ENCODE measurements at places on chromosomes 4 and X.

DNA sequence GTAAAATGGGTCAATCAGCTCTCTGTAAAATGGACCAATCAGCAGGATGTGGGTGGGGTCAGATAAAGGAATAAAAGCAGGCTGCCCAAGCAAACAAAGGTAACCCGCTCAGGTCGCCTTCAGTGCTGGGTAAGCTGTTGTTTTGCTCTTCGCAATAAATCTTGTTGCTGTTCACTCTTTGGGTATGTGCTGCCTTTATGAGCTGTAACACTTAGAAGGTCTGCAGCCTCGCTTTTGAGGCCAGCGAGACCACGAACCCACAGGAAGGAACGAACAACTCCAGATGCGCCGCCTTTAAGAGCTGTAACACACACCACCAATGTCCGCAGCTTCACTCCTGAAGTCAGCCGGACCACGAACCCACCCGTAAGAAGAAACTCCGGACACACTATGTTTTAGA is 11.5 kb upstream of the CAMK2D start:
- DNase-seq, result no peak

DNA sequence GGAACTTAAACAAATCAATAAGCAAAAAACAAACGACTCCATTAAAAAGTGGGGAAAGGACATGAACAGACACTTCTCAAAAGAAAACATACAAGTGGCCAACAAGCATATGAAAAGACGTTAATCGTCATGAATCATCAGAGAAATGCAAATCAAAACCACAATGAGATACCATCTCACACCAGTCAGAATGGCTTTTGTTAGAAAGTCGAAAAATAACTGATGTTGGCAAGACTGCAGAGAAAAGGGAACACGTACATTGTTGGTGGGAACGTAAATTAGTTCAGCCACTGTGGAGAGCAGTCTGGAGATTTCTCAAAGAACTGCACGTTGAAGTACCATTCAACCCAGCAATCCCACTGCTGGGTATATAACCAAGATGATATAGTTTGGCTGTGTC is 23.7 kb downstream of the NEUROG2 start:
- no peak for DNase-seq

DNA sequence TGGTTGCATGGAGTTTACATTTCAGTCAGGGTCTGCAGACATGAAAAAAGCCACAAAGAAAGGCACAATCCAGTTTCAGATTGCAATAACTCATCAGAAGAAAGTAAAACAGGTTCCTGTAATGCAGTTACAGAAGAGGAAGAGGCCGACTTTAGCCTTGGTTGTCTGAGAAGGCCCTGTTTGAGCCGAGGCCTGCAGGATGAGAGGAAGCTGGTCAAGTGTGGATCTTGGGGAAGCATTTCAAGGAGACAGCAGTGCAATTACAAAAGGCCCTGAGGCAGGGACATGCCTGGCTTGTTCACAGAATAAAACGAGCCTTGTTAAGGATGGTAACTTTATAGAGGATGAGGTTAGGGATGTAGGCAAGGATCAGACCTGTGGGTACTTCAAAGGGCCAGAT is 62.4 kb downstream of the AFF2 start:
- no peak for DNase-seq

DNA sequence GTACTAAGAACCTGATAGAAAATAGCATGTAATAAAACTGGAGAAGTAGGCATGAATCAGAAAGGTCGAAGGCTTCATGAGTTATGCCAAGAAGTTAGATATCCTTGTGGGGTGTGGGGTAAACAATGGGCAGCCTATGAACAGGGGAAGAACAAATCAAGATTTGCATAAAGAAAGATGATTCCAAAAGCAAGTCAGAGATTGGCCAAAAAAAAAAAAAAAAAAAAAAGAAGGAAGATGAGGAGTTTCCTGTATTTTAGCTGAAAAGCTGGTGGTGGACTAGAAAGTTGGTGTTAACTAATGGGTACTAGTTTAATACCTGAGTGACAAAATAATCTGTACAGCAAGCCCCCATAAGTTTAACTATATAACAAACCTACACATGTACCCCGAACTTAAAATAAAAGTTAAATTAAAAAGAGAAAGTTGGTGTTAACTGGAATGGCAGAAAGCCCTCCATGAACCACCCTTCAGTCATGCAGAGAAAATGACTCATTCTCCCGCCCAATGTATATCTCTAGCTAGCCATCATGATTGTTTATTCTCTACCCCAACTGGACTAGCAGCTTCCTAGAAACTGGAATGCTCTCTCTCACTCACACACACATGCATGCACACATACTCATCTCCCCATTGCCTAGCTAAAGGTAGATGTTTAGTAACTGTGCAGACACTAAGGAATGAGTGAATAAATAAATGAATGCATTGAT is 41.7 kb downstream of the ATP11C start:
- DNase-seq, result peak; percentile 3

GRCh38 chr4:169987327-169988228 is 38.6 kb downstream of the MFAP3L start:
- DNase-seq, result no peak

DNA sequence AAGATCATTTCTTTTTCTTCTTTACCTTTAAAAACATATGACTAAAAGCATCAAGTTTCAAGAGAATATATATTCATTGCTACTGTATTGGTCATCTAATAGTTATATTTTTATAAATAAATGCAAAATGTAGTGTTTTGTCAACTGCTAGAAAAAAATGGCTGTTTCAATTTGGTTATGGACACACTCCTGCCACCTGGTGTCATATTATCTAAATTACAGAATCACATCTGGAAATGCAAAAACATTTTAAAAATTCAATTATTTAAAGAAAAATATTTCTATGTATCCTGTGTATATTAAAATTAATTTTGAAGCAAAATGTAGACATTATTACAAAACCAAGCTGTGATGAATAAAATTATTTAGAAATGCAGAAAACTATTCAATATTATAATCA is 329.4 kb upstream of the PCDH18 start:
- DNase-seq, result peak; percentile 1

GRCh38 chrX:12447448-12448064 is 309.3 kb downstream of the FRMPD4 start:
- no peak for DNase-seq

DNA sequence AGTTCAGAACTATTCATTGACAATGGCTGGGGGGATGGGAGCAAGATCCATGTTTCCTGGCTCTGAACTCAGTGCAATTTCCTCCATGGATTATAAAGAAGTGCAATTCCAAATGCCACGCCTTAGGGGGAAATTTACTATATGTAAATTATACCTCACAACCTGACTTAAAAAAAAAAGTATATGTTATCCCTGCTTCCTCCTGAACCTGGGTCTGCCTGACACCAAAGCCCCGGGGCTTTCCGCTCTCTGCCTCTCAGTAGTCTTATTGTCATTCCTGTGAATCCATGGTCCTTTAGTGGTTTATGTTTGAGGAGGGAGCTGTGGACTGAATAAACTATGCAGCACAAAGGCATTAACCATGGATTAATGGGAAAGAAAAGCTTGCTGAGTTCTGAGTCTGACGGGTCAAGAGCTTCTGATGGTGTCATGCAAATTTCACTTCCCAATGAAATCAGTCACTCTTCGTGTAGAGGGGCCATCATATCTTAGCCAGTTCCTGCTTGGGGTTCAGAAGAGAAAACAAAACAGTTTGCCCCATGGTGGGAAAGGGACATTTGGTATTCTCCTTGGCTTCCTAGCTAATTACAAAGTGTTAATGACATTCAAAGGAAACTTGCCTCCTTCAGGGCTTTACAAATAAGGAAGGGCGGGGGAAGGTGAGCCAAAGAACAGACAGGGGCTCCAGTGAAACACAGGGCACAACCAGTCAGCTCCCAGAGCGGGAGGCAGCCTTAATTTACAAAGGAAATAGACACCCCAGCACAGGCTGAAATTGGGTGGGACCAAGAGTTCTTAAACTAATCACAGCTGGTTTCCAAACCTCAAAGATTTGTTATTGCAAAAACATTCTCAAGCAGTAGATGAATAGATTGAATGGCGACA is 14.3 kb downstream of the FAM9C start:
- no peak for DNase-seq

DNA sequence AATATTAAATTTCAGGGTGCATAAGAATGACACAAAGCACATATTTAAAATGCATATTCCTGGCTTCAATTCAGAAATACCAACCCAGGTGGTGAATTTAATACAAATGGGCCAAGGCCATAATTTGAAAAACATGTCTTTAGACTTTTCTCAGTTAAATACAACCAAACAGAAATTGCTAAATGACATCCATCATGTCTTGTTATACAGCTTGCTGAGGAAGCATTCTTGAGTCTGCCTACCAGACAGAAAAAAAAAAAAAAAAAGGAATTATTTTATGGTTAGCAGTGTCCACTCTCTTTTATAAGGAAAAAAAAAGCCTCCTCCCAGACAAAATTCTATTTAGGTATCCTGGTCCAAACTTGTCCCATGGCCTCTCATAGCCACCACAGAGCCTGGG is 119.1 kb downstream of the PAPSS1 start:
- DNase-seq, result no peak

GRCh38 chr4:103786014-103786413 is 66.2 kb upstream of the TACR3 start:
- DNase-seq, result no peak

- no peak for DNase-seq
Measured at GRCh38 chr4:1991596-1992434, 17.0 kb downstream of the NELFA start.

GRCh38 chr4:184804621-184805020 is 21.1 kb downstream of the ACSL1 start:
- DNase-seq, result no peak

GRCh38 chr4:177728361-177729152 is 286.3 kb upstream of the AGA start:
- DNase-seq, result no peak

DNA sequence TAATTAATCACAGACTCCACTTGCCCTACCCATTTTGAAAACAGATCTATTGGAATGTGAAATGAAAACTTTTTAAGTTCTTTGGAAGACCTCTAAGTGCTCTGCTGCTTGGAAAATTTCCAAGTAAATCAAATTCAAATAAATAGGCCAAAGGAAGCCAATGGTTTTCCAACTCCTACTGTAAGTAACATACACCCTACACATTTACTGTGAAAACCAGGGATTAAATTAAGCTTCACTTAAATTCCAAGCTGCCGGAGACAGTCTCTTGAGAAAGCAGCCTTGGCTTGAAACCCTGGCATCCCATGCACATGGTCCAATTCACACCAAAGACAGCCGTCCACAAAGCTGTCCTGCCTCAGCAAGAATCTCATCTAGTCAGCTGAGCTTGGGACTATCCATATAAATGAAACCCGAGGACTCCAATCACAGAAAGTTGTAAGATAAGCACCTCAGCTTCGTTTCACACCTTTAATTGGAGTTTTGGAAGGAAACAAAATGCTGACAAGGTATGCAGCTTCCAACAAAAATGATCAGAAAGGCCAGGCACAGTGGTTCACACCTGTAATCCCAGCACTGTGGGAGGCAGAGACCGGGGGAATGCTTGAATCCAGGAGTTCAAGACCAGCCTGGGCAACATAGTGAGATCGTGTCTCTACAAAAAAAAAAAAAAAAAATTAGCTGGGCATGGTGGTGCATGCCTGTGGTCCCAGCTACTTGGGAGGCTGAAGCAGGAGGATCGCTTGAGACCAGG is 88.6 kb downstream of the APBB2 start:
- no peak for DNase-seq

GRCh38 chr4:156487107-156487506 is 484.5 kb downstream of the PDGFC start:
- no peak for DNase-seq

DNA sequence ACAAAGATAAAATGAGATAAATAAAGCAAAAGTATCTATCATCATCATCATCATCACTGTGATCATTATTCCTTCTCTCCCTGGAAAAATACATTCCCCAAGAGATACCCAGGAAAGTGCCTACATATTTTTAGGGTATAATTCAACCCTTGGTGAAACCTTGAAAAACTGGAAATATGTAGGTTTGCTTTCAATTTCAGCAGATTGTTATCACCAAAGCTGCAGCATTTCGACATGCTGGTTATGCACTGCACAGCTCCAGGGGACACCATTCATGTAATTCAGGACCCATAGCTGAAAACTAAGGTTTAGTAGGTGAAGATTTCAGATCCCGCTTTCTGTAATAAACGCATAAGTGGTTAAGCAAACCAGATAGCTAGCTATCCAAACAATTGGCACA is 28.4 kb upstream of the FBXW7 start:
- no peak for DNase-seq

DNA sequence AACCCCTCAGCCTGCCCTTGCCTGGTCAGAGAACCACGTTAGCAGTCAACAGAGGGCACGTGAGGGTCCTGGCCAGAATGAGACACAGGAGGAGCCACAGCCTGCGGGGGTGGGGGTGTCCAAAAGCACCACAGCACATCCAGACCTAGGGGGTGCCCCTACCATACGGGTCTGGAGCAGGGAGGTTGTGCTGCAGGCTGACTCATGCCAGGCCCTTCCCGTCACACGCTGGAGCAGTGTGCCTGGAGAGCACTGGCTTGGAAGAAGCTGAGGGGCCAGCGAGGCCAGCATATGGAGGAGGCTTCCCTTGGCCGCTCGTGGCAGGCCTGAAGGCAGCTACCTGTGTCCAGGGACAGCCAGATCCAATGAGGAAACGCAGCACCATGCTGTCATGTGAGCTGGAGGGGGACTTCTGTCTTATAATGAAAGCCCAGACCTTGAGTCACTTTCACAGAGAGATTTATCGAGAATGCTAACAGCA is 1.5 kb upstream of the IRAK1 start:
- no peak for DNase-seq

DNA sequence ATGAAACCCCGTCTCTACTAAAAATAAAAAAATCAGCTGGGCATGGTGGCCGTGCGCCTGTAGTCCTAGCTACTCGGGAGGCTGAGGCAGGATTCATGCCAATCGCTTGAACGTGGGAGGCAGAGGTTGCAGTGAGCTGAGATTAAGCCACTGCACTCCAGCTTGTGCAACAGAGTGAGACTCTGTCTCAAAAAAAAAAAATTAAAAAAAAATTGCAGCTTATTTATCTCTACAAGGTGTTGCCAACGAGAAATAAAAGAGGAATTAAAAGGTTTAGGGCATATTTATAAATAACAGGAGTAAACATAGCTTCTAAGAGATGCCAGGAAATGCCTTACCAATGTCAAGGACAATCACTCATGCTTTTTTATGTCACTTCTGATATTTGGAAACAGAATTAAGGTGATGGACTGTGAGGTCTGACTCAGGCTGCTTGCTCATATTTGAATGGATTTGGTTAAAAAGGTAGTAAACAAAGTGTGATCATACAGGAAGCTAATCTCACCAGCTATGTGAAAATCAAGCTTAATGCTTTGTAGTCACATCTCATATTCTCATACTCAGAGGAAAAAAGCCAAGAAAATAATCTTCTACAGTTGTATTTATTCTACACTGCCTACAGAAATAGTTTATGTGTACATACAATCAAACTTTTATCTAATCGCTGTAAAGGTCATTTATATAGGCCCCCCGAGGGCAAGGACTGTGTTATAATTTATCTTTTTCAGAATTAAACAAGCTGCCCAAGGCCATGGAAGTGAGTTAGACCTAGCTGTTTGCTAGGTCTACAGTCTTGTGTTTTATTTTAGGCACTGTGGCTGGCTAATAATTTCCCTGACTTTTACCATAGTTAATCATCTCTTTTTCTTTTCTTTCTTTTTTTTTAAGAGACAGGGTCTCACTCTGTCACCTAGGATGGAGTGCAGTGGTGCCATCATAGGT is 61.1 kb upstream of the RBMX start:
- DNase-seq, result no peak

- DNase-seq, result no peak
Measured at GRCh38 chr4:157447195-157447594, 226.7 kb downstream of the GRIA2 start.

- DNase-seq, result no peak
Measured at GRCh38 chr4:6201580-6202091, 1.3 kb upstream of the JAKMIP1 start.

Measured in smooth muscle cell of the brain vasculature (primary cell).